T-helper 17 cell (primary cell): ENCODE measurements at places on chromosomes 7 and 10. TPM values are rescaled to one million over a fixed set of nuclear protein-coding genes. Genes with fewer than 3 reads are reported as not detected.

HOXA1 gene
- total RNA-seq, result 0.60 TPM

ARF5 gene
- total RNA-seq, result 95.5 TPM

SPDYE16 gene
- 0.91 TPM for total RNA-seq

DNA sequence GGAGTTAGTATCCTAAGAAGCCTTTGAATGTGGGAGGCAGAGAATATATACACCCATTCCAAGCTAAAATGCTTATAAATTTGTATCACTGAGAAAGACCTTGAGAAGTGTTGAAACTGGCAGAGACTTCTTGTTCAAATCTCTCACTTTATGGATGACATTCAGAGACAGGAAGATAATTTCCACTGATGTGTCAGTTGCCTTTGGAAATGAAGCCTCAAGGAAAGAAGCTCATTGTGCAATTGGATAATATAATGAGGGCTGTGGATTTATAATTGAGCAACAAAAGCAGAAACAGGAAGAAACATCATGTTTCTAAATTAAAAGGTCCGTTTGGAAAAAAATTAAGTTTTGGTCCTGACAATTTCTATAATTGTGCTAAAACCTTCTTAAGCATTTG lies 789.9 kb upstream of the IGFBP3 start:
- no peak for DNase-seq

- DNase-seq, result no peak
These were observed 34.6 kb upstream of the LRRC4 start for GRCh38 chr7:128065872-128066271.

- DNase-seq, result no peak
These were observed 49.7 kb downstream of the ZEB1 start for GRCh38 chr10:31368724-31369123.

GRCh38 chr10:119801176-119801575 lies 71.5 kb downstream of the MCMBP start:
- DNase-seq, result no peak

DNA sequence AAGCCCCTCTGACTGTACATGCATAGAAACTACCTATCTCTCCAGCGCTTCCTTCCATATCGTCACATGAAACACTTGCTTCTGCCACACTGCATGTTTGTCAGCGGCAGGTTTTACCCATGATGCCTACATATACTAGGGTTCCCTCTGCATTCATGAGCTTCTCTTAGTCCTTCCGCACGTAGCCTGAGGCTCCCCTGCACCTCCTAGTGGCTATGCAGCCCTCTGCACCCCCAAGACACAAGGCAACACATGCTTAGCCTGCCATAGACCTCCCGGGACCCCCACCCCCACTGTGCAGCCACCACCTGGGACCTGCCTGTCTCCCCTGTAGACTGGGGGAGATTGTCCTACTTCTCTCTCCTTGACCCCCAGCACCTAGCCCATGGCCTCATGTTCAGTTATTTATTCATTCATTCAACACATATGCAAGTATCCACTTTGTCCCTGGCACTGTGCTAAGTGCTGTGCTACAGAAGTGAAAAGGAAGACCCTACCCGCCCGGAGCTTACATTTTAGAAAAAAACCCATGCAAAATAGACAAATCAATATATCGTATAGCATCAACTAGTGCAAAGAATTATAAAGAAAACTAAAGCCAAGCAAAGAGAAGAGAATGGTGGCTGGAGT lies 23.5 kb downstream of the TMEM273 start:
- DNase-seq, result no peak

DNA sequence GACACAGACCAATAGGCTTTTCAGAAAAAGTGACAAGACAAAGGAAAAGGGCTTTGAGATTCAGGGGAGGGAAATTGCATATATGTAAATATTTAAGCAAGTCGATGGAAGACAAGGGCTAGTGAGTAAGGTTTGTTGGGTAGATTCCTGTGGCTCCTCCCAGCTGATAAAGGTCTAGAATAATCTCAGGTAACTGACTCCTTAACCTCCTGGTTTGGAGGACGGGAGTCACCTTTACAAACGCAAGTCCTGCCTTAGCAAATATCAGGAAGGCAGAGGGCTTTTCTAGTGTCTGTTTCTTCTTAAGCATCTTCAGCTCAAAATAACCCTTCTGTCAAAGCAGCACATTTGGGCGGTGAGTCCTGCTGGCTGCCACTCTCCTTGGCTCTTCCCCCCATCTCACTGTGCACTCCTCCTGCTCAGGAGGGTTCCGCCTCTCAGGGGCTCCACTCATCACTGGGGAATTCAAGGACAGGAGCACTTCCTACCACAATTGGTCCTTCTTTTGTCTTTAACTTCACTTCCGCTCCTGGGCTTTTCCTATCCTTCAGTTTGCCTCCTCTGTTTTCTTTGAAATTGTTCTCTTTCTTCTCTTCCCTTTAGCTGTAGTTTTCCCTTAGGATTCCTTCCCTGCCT lies 496.3 kb upstream of the KLF6 start:
- no peak for DNase-seq
